ENCODE measurements at places on chromosomes 12 and 14.
A peak's percentile ranks its signal among the peaks of the same experiment; 100 is the strongest.

- no peak overlapping the region for H3K27ac ChIP-seq
- H3K4me1 ChIP-seq, result no peaks in the 10 kb centered on the region
- no peak for DNase-seq
- no peak overlapping the region for H3K4me3 ChIP-seq
Measured at GRCh38 chr14:41609704-41610183, 3.1 kb downstream of the LRFN5 start.

DNA sequence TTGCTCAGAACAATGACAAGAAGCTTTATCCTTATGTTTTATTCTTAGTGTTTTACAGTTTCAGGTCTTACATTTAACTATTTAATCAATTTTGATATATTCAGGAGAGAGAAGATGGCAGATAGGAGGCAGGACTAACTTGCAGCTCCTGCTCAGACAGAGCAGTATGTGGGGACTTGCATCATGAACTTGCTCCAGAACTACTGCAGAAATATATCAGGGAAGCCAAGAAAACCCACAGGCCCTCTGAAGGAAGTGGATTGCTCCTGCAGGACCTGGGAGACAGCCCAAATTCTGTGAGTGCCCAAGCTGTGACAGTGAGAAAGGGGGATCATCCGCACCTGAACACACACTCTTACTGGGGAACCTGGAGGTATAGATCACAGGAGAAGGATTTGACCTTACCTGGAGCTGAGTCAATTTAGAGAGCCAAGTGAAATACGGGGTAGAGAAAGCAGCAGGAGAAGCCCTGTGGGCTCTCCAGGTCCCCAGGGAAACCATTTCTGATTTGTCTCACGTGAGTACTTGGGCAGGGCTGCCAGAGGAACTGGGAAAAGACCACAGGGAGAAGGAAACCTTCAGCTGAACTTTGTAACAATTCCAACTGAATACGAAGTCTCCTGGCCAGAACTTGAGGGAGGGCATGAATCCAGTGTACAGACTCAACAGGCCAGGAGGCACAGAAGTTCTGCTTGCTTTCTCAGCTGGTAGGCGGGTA lies 28.9 kb upstream of the TSPAN8 start:
- no peak for DNase-seq
- peaks cover 5% of the 10 kb centered on the region for H3K4me1 ChIP-seq
- no peaks in the 10 kb centered on the region for H3K36me3 ChIP-seq

GRCh38 chr12:13744561-13744960 lies 236.8 kb downstream of the GRIN2B start:
- no peak for DNase-seq
- no peak overlapping the region for H3K4me3 ChIP-seq
- peaks cover 3% of the 10 kb centered on the region for H3K4me1 ChIP-seq
- no peaks in the 10 kb centered on the region for H3K36me3 ChIP-seq
- 0 out of 2 replicates have a peak, but pooled peaks cover 2% of the 10 kb centered on the region for H3K27me3 ChIP-seq

DNA sequence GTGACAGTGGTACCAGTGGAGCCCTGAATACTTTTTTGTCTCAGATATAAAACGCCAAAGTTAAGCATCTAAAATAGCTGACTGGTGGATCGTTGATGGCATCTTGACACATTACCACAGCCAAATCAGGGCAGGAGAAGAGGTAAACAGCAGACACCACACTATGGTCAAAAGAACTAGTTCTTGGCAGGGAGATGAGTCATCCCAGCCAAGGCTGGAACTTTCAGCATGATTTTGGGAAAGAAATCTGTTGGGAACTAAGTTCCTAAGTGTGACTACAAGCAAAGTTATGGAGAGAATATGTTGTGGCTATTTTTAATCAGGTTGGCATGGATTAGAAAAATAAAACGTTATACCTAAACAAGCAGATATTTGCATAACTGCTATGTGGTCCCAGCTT lies 36.9 kb downstream of the LGR5 start:
- peaks cover 47% of the 10 kb centered on the region for H3K4me1 ChIP-seq
- H3K4me3 ChIP-seq, result no peak overlapping the region
- H3K36me3 ChIP-seq, result no peaks in the 10 kb centered on the region
- peak overlapping the region; percentile 85 for H3K27ac ChIP-seq
- DNase-seq, result peak; percentile 80

DNA sequence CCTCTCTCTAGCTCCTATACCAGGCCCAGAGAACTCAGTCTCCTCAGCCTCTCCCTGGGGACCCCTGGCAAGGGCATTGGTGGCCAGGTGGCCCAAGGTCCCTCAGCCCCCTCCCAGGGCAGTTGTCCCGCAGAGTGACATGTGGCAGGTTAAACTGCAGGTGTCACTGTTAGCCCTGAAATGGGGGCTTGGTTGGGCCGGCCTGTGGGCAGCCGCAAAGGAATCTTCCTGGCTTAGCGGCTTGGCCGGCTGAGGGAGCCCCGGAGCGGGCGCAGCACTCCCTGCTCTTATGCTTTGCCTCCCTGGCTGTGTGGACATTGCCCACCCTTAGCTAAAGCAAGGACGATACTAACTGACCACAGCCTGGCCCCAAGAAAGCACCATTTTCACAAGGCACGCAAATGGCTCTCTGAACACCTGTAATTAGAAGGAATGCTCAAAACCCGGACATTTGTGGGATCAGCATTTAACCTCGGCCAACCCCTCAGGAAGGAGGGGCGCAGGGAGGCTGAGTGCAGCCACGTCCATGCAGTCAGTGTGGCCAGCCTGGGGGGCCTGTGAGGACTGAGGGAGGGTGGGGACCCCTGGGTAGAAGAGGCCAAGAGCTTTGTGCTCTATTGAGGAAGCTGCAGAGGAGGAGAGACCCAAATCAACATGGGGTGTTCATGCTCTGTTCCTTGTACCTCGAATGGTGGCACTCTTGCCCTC lies 82.2 kb downstream of the PAPOLA start:
- no peaks in the 10 kb centered on the region for H3K4me1 ChIP-seq
- no peaks in the 10 kb centered on the region for H3K36me3 ChIP-seq
- peaks cover 23% of the 10 kb centered on the region for H3K27me3 ChIP-seq
- no peak for DNase-seq
- no peak overlapping the region for H3K4me3 ChIP-seq

- H3K27me3 ChIP-seq, result no peaks in the 10 kb centered on the region
- no peaks in the 10 kb centered on the region for H3K4me1 ChIP-seq
- DNase-seq, result no peak
- no peak overlapping the region for H3K4me3 ChIP-seq
Measured at GRCh38 chr12:97301576-97301975, 161.0 kb upstream of the RMST start.

GRCh38 chr14:30756594-30756993 lies 117.8 kb upstream of the COCH start:
- no peaks in the 10 kb centered on the region for H3K4me1 ChIP-seq
- no peaks in the 10 kb centered on the region for H3K36me3 ChIP-seq
- DNase-seq, result no peak

DNA sequence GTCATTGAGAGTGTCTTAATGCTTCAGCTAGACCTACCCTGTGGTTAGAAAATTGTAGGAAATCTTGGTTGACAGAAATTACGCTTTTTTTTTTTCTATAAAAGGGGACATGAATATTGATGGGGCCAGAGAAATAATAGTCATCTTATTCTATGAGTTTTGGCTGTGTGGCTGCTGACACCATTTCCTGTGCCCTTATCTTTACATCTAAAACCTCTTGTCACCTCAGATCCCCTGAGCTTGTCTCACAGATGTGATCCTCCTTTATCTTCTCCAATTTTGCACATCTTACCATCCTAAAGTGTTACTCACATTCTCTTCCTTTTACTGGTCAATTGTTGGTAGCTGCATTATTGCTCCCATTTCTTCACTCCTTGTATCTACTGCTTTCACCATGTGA lies 36.1 kb downstream of the ASCL1 start:
- no peaks in the 10 kb centered on the region for H3K27me3 ChIP-seq
- no peak for DNase-seq
- no peak overlapping the region for H3K27ac ChIP-seq
